Cortex of kidney (tissue), 1 donor: ENCODE measurements at places on chromosomes 16 and 17.

DNA sequence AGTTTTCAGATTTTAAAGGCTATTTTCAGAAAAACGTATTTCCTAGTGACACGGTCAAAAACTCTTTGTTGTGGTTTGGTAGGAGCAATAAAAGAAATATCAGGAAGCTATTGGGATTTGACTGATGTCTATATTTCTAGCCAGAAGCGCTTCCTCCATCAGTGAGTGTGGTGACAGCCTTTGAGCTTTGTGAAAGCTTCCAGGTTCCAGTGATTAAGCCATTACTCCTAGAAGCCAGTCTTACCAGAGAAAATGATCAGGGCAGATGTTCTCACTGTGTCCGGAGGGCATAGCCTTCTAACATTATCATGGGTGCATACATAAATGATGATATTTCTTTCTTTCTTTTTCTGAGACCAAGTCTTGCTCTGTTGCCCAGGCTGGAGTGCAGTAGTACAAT is 39.6 kb downstream of the MAP2K6 start:
- DNase-seq: no peak

GRCh38 chr17:45722161-45722560 is 62.0 kb upstream of the CRHR1 start:
- DNase-seq: no peak

DNA sequence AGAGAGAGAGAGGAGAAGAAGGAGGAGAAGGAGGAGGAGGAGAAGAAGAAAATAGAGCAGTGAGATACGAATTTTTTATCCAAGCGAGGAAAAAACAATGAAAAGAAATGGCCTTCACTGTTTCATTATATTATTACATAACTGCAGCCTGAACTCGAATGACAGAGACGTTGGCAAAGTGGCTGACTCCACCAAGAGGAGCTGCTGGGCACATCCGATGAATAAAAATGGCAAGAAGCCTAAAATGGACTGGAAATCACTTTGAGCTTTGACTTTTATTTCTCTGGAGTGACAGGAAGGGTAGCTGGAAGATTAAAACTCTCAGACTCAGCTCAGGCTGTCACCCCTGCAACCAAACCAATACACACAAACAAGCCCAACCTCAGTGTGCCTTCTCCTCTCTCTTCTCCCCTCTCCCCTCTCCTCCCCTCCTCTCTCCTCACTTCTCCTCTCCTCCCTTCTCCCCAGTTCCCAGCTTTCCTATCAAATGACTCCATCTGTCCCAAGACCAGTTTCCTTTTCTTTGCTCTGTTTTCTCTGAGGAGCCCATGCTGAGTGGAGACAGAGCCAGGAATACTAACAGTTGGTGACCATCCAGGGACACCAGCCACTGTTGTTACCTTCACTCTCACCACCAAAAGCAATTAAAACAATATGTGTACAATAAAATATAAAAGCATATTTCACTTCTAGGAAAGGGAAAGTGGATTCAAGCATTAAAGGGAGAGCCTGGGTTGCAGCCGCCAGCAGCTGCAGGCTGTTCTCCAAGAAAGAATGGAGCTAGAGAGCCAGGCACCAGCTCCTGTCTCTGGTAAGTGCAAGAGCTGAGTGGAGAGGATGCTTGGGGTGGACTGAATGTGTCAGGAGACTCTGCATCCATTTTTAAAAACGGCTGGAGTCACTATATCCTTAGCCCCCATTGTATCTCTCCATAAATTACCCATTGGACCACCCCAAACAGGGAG is 51.2 kb downstream of the SOX9 start:
- DNase-seq: no peak

DNA sequence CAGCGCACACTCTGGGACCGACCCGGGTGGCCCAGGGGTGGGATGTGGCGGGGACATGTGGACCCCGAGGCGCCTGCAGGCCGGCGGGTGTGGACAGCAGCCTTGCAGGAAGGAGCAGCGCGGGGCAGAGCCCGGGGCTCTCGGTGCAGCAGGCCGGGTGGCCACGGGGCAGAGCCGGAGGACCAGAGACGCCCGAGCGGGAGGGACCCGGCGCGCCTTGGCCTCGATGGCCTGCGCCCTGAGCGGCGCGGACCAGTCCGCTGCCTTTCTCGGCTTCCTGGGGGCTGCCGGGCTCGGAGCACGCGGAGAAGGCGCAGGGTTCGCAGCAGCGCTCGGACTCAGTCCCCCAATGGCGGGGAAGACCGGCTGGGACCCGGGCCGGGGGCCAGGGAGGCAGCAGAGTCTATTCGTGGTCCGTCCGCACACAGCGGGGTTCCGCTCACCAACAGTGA is 43.4 kb downstream of the OSBPL7 start:
- no peak for DNase-seq

DNA sequence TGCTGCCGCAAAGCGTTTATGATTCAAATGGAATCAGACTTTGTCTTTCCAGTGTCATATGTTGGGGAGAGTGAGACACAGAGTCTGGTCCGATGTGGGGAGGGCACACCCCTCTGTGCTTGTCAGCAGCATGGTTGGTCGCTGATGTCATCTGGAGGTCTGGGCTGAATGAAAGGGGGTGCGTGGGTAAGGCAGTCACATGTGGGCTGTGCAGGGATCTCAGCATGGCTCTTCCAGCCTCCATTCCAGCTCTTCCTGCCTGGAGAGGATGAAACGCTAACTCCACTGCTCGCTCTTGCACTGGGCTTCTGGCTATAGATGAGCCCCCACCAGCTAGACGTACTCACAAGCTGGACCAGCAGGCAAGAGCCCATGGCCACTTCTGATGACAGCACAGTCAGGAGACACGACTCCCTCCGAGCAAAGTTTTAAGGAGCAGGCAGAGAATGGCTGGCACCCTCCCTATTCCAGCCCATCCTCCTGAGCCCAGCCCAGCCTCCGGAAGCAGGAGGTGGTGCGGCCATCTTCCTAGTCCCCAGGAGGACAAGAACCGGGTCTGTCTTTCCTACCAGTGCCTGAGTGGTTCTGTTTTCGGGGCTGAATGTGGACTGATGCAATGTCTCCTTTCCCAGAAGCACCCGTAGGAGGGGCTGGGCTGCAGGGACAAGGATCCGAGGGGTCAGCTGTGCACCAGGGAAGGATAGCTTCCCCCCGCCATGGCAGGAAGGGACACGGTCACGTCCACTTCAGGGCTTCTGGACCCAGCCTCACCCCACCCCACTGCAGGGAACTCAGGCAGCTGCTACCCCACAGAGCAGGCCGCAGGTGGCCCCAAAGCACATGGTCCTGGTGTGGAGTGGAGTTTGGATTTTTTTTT is 41.5 kb upstream of the CBFA2T3 start:
- no peak for DNase-seq

GRCh38 chr17:78019367-78019975 is 61.0 kb downstream of the TNRC6C start:
- DNase-seq: no peak

DNA sequence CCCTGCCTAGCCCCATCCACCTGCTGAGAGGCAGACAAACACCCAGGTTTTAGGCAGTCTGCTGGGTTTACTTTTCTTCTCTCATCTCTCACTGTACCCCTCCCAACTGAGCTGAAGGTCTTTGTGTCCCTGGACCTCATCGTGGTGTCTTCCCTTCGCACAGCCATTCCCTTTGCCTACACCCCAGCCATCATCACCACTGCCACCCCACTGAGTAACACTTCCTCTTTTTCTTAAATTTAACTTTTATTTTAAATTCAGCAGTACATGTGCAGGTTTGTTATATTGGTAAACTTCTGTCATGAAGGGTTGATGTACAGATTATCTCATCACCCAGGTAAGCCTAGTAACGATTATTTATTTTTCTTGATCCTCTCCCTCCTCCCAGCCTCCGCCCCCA is 188.3 kb upstream of the MON1B start:
- DNase-seq: no peak

GRCh38 chr16:53905028-53905427 is 201.1 kb downstream of the FTO start:
- DNase-seq: no peak

DNA sequence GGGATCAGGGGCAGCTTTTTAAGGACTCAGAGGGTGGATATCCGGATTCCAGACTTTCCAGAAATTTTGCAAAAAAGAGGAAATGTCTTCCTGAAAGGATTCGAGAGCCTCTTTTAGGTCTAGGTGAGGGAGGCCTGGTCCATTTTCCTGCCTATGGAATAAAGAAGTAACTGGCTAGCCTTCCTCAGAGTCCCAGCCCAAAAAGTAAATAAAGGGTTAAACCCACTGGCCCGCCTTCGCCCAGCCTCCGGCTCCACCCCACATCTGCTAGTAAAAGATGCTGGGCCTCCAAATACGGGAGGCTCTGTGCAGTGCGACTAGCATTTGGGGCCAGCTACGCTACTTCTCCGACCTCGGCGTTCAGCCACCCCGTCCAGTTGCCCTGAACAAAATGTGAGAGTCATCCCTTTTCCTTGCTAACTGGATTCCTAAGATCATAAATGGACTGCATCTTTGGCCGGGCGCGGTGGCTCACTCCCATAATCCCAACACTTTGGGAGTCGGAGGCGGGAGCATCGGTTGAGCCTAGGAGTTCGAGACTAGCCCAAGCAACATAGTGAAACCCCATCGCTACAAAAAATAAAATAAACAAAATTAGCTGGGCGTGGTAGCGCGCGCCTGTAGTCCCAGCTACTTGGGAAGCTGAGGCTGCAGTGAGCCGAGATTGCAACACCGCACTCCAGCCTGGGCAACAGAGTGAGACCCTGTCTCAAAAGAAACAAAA is 824 bp upstream of the MPP2 start:
- no peak for DNase-seq

- no peak for DNase-seq
Observed at GRCh38 chr16:4698321-4699045, 5.1 kb downstream of the NUDT16L1 start.

DNA sequence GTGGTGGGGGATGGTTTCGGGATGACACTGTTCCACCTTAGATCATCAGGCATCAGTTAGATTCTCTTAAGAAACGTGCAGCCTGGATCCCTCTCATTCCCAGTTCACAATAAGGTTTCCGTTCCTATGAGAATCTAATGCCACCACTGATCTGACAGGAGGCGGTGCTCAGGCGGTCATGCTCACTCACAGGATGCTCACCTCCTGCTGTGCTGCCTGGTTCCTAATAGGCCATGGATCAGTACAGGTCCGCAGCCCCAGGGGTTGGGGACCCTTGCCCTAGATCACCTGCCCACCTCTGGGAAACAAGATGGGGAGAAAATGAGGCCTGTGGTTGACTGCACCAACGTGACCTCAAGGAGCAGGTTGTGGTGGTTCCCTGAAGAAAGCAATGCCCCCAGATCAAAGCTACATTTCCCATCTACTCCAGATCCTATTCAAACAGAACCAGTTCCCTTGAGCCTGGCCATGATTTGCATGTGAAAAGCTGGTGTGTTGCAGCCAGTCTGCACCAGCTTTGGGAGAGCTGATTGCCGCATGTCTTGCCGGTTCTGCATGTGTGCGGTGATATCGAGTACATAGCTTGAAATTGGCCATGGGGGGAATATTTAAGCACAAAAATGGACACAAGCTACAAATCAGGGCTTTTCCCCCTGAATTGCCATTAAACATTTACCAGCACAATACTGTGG is 183.2 kb upstream of the HSBP1 start:
- no peak for DNase-seq

DNA sequence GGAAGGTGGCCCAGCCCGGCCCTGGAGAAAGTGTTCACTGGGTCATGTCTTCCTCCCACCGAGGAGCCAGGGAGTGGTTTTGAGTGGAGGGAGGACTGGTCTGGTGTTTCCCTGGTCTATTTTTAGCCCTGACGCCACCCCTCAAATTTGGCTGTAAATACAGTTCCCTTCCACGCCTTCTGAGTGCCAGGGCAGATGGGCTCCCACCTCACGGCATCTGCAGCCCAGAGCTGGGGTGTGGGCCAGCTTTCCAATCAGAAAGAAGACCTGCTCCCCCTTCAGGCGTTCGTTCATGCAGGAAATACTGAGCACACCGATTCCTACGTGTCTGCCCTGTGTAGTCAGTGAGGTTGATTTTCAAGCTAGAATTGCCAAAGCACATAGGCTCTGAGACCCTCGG is 53.7 kb downstream of the SNX20 start:
- no peak for DNase-seq

DNA sequence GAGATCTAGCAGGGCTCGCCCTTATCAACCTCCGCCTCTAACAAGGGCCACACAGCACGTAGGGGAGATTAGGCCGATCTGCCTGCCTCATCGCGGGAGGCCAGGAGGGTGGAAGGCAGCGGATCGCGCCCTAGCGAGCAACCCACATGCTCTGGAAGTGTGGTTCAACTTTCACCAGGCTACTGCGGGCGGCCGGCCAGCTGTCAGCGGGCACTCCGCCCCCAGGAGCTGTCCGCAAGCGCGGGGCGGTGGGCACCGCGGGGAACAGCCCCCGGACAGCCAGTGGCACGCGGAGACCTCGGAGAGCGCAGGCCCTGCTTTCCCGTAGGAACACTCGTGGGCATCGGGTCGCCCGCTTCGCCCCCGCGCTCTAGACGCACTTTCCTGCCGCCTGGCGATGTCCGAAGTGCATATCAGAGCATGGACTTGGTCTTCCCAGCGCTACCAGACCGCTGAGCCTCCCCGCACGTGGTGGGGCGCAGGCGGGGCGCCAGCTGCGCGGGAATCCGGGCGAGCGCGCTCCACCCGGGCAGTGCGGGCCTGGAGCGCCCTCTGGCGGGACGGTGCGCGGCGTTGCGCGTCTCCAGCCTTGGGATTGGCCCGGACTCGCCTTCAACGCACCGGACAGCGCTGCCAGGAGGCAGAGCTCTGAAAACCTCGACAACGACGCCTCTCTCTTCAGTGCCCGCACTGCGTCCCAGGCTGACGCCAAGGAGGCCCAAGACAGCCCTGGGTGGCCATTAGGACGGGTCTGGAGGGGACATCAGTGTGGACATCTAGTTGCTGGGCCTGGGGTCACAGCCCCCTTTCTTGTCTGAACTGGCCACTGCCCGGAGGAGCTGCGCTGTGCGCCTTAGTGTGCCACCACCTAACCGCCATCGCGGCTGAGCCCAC is 3.6 kb upstream of the ZNHIT3 start:
- DNase-seq: no peak

DNA sequence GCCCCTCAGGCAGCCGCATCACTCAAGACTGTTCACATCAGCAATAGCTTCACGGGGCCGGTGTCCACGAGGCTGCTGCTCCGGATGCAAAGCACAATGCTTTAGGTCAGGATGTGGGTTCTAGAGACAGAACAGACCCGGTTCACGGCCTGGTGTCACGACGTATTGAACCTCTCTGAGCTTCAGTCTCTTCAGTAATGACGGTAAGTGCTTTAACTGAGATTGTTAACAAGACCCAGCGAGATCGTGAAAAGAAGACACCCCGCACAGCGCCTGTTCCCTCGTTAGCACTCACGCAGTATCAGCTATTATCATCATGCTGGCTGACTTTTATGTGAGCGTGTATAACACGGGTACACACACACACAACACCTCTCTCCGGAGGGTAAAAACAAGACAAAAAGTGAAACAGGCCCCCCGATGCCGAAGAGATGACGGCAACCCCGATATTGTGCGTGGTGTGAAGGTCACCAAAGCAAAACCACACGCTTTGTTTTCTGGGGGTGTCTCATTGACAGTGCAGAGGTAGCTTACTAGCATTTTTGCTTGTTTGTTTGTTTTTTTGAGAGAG is 21.4 kb upstream of the ABR start:
- DNase-seq: no peak
